ENCODE measurements at places on chromosomes 3 and 15. TPM values are rescaled to one million over a fixed set of nuclear protein-coding genes. Genes with fewer than 3 reads are reported as not detected.

Gene TRH
- 0.16 TPM for polyA plus RNA-seq

Gene SLC25A36
- polyA plus RNA-seq = 112 TPM

Gene CFAP100
- polyA plus RNA-seq = 0.45 TPM

Gene ARPIN
- polyA plus RNA-seq = 31.3 TPM

Gene ACTRT3
- 12.8 TPM for polyA plus RNA-seq

Gene POLQ
- polyA plus RNA-seq = 4.0 TPM

Gene GUCA1C
- polyA plus RNA-seq = not detected

Gene LIPH
- polyA plus RNA-seq = 6.9 TPM

Gene SPPL2A
- 59.2 TPM for polyA plus RNA-seq

Gene IRAK2
- 2.2 TPM for polyA plus RNA-seq

Gene GOLGA6B
- 0.07 TPM for polyA plus RNA-seq

Gene USP50
- 0.13 TPM for polyA plus RNA-seq

Gene FBXO22
- 24.9 TPM for polyA plus RNA-seq

Gene GOLGA8G
- not detected for polyA plus RNA-seq

Gene CASR
- polyA plus RNA-seq = 1.9 TPM

Gene SLC12A1
- 0.10 TPM for polyA plus RNA-seq

Gene GRAMD1C
- polyA plus RNA-seq = 14.4 TPM

Gene SPINK8
- polyA plus RNA-seq = not detected

Gene IL5RA
- 0.28 TPM for polyA plus RNA-seq

Gene TMEM202
- polyA plus RNA-seq = not detected

Gene SYNM
- polyA plus RNA-seq = 29.4 TPM

Gene KIF7
- polyA plus RNA-seq = 3.7 TPM

Gene IL17RE
- 60.9 TPM for polyA plus RNA-seq

Gene SLC12A8
- polyA plus RNA-seq = 21.6 TPM

Gene MYZAP
- 17.5 TPM for polyA plus RNA-seq

Gene ALG1L2
- polyA plus RNA-seq = 0.91 TPM

Gene FBXO40
- polyA plus RNA-seq = not detected

Gene CELF6
- polyA plus RNA-seq = 11.9 TPM

Gene CCR1
- polyA plus RNA-seq = 3.4 TPM

Gene RLBP1
- 2.8 TPM for polyA plus RNA-seq

Data from large intestine (tissue), 12 donors.